ENCODE measurements at places on chromosomes 16 and 17.

GRCh38 chr17:78075545-78075944 is 53.0 kb downstream of the TMC6 start:
- no peak for DNase-seq

DNA sequence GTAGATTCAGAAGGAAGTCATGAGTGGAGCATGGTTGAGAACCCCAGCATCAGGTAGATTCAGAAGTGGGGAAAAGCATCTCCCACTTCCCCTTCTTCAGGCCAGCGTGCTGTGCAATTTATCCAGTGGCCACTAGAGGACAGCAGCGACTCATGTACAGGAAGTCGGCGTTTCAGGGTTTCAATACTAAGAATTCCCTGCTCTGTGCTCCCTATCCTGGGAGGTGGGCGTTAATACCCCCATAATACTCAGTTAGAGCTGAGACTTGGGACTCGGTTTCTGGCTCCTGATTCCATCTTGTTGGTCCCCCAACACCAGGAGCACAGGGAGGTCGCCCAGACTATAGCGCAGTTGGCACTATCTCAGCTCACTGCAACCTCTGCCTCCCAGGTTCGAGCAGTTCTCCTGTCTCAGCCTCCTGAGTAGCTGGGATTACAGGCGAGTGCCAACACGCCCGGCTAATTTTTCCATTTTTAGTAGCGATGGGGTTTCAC is 75.3 kb upstream of the AMZ2 start:
- peak; percentile 81 for DNase-seq

GRCh38 chr17:1455291-1455796 is 688 bp downstream of the CRK start:
- peak; percentile 47 for DNase-seq

DNA sequence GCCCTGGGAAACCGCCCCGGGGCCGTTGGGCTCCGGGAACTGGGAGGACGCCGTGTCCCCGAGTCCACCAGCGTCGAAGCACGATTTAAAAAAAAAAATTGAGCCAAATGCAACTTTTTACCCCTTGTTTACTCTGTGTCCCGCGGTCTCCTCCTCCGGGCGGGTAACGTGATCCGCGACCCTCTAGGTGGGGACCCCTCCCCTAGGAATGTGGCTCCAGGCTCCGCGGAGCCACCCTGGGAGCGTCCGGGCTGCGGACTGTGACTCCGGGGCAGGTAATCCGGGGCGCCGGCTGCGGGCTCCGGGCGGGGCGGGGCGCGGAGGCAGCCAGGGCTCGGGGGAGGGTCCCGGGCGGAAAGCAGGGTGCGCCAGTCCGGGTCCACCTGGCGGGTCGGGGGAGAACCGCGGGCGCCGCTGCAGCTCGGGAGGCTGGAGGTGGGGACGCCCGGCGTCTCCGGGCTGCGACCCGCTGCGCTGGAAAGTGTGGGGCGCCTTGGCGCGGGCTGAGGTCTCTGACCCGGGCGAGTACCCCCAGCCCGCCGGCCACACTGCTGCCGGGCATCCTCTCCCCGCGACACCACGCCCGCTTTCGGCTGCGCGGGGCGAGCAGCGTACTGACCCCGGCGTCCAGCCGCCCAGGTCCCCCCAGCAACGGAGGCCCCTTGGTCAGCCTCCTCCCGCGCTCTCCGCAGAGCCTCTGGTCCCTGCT is 852 bp upstream of the HELZ start:
- DNase-seq: peak; percentile 48

GRCh38 chr17:72602517-72603419 is 481.9 kb downstream of the SOX9 start:
- no peak for DNase-seq

- no peak for DNase-seq
Observed at GRCh38 chr17:28928061-28928460, 23.3 kb downstream of the PHF12 start.

DNA sequence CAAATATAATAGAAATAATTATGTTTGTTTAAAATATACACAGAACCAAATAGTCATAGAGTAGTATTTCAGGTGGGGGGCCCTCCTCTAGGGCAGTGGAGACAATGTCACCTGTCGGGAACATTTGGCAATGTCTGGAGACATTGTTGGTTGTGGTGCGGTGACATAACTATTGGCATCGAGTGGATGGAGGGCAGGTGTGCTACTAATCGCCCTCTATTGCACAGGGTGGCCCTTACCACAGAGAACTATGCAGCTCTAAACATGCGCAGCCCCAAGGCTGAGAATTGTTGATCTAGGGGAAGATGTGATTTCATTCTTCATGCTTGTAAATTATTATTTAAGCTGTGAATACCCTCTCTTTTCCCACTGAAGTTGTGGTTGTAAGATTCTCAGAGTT is 594.0 kb downstream of the WWOX start:
- DNase-seq: no peak

- DNase-seq: no peak
Observed at GRCh38 chr16:73396556-73396955, 348.6 kb upstream of the ZFHX3 start.

- no peak for DNase-seq
Observed at GRCh38 chr17:66829386-66829864, 5.5 kb upstream of the CACNG5 start.

- no peak for DNase-seq
Observed at GRCh38 chr16:21326459-21326858, 48.4 kb upstream of the CRYM start.

DNA sequence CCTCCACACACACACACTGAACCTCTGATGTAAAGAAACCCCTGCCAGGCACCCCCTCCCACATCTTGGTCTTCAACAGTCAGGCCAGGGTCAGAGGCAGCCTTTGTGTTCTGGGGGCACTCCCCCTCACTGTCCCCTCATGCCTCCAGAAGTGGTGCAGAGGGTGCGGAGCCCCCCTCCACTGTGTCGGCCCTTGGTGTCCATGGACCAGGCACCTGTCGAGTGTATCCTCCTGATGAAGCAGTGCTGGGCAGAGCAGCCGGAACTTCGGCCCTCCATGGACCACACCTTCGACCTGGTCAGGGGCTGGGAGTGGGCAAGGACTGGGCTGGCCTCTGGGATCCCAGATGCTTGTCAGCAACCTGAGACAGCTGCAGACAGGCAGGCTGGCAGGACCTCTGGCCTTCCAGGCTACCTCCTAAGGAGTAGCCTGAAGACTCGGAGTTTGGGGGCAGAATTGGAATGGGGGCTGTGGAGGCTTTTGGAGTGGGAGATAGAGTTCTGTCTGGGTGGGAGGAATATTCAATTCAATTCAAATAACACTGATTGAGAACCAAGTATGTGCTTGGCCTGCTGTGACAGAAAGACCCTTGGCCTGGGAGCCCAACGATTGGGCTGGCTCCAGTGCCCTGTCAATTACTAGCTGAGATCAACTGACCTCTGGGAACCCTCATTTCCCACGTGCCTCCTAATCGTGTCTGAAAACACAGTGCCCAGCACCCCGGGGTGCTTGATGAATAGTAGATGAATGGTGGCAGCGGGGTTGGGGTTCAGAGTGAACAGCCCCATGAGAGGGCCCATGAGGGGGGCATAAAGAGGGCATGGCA is 11.5 kb downstream of the GUCY2D start:
- no peak for DNase-seq

DNA sequence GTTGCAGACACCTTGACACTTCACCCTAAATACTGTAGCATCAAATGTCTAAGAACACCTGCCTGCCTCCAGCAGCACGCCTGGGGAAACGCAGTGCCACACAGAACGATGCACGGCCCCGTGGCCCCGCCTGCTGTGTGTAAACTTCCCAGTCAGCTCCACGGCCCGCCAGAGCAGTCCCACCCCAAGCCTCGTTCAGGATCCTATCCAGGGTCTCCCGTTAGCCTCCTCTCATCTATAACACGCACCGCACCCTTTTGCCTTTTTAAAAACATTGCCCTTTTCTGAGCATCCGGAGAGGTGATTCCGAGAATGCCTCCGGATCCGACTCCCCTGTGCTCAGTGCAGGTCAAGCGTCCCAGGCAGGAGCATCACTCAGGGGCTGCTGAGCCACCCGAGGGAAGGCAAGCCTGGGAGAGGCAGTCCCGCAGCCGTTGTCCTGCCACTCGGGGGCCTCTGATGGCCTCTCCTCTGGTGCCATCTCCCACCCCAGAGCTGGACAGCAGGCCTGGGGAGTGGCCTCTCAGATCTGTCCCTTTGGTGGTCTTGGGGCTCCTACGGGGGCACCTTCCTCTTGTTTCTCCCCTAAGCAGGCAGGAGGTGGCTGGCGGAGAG is 37.9 kb upstream of the SLC38A10 start:
- DNase-seq: no peak

GRCh38 chr16:85220125-85220839 is 108.0 kb upstream of the CIBAR2 start:
- no peak for DNase-seq

DNA sequence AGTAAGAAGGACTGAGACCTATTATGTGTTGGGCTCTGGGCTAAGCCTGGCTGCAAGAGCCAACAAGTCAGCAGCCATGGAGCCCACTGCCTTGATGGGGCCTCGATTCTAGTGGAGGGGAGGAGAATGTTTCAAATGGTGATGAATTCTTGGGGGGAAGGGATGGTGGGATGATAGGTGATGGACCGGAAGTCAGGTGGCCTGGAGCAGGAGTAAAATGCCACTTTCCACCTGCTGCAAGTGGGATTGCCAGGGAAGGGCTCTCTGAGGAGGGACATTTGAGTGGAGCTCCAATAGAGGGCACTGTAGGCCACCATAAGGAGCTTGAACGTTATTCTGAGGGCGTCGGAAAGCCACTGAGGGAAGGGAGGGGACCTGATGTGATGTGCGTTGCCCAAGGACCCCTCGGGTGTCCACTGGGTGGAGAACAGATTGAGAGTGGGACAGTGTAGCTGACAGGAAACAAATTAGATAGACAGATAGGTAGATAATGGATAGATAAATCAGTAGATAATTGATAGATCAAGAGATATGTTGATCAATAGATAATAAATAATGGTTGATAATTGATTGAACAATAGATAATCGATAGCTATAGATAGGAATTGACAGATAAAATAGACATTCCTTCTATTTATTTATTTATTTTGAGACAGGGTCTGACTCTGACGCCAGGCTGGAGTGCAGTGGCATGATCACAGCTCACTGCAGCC is 18.2 kb upstream of the NXPH3 start:
- peak; percentile 55 for DNase-seq
